ENCODE measurements at places on chromosomes 5 and 9. TPM values are rescaled to one million over a fixed set of nuclear protein-coding genes. Genes with fewer than 3 reads are reported as not detected.

DNA sequence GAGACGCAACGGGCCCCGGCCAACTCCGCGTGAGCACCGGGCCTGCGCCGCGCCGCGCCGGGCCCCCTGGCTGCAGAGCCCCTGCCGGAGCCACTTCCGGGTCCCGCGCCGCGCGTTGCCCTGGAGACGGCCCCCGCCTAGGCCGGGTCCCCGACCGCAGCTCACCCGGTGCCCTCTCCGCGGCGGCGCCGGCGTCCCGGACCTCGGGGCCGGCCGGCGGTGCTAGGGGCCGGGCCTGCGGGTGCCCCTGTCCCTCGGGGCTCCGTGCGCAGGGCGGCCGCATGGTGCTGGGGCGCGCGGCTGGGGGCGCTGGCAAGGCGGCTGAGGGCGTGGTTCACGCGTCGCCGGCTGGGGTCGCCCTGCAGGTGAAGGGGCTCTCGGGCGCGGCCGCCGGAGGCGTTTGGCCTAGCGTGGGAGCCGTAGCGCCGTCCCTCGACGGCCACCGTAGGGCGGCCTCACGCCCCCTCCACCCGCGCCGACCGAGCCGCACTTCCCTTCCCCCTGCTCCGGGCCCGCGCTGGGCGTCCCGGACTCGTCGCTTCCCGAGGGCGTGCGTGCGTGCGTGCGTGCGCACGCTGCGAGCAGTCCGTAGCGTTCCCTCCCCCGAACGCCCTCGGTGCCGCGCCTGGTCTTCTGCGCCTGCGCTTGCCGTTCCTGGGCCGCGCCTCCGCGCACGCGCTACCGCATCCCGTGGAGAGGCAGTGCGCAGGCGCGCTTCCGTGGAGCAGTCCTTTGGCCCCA is at the start of gene TMEM250:
TMEM250 (minus strand) TSS at position 556 of the 741 bp plus-strand sequence. CDS start 1,975 bp downstream, outside the sequence.
- DNase-seq = peak; percentile 94
- peaks cover 30% of the 10 kb centered on the region for H3K4me1 ChIP-seq
- H3K27ac ChIP-seq = peak within 1 kb of the TSS; percentile 95
- H3K27me3 ChIP-seq = no peaks in the 10 kb centered on the region
- peak within 1 kb of the TSS; percentile 88 for H3K4me3 ChIP-seq

Gene SLC6A18
- not detected for total RNA-seq

DNA sequence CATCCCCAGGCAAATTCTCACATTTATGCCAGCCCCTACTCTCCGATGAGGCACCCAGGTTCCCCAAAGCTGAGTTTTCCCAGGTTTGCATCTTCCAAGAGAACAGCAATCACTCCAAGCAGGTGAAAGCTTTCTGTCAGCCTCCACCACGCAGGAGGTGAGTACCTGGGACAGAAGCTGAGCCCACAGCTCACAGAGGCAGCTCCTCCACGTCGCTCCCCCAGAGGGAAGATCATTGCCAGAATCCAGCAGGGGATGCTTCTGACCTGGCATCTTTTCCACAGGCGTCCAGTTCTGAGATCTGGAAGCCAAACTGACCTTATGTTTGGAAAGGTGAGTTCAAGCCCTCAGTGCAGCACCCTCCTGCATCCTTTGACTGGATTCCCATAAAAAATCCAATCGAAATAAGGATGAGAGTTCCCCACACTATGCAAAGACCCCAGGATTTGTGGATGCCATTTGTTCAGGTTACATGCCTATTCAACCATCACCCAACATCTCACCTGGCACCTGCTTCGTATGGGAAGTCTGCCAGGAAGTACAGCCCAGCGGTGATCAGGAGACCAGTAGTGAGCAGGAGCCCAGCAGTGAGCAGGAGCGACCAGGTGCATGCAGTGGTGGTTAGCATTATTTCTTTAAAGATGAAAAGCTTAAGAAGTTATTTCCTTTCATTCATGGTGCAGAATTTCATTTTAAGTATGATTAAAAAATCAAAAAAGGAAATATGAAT is 47.4 kb upstream of the OLFM1 start:
- DNase-seq = no peak
- H3K4me1 ChIP-seq = no peaks in the 10 kb centered on the region
- H3K36me3 ChIP-seq = no peaks in the 10 kb centered on the region
- H3K27me3 ChIP-seq = no peaks in the 10 kb centered on the region
- H3K4me3 ChIP-seq = no peak overlapping the region
- H3K27ac ChIP-seq = no peak overlapping the region

DNA sequence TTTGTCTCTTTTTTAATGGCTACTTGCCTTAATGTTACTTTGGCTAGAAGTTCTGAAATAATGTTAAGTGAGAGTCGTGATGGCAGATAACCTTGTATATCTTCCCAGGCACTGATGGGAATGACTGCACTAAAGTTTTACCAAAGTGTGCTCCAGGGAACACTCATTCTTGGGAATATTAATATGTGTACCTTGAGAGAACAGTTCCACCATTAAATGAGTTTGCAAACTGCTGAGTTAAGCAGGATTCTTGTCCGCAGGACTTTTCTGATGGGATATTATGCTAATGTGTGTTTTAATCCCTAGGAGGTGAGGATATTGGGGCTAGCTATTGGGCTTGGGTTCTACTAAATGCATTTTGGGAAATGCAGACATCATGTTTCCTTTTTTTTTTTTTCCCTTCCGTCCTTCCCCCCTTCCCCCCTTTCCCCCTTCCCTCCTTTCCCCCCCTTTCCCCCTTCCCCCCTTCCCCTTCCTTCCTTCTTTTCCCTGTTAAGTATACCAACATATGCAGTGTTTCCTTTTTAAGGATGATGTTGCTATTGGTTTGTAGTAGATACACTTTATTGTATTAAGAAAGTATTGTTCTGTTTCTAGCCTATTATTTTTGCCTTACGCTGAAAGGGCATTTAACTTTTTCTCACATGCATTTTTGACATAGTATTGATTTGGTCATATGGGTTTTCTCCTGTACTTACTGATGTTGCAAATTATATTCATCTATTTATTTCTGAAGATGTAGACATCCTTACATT is 15.5 kb downstream of the ZBTB34 start:
- H3K4me1 ChIP-seq = peaks cover 7% of the 10 kb centered on the region
- H3K27me3 ChIP-seq = no peaks in the 10 kb centered on the region
- no peak overlapping the region for H3K4me3 ChIP-seq
- H3K27ac ChIP-seq = no peak overlapping the region
- DNase-seq = no peak

DNA sequence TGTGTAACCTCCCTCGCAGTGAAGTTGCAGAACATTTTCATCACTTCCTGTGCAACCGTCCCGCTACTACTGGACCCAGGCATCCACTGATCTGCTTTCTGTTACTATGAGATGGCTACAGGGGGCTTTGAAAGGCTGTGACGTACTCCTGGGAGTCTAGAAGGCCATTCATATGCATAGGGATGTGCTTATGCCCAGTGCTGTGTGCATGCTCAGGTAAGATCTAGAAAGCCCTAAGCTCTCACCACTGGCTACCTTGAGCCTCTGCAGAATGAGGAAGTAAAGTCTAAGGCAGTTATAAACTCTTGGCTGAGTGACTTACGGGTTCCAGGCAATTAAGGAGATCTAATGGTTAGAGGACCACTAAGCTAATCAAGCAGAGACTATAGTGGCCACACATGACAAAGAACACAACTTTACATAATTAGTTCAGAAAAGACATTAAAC is 11.8 kb downstream of the HNRNPAB start:
- no peak for DNase-seq
- no peak overlapping the region for H3K27ac ChIP-seq
- H3K27me3 ChIP-seq = no peaks in the 10 kb centered on the region
- peaks cover 50% of the 10 kb centered on the region for H3K36me3 ChIP-seq
- H3K4me1 ChIP-seq = no peaks in the 10 kb centered on the region

GRCh38 chr9:75130621-75131230 is 42.4 kb downstream of the OSTF1 start:
- H3K4me3 ChIP-seq = no peak overlapping the region
- H3K36me3 ChIP-seq = peaks cover 11% of the 10 kb centered on the region
- DNase-seq = no peak
- H3K4me1 ChIP-seq = no peaks in the 10 kb centered on the region

GRCh38 chr5:124239572-124239971 is 506.9 kb downstream of the ZNF608 start:
- no peaks in the 10 kb centered on the region for H3K4me1 ChIP-seq
- no peaks in the 10 kb centered on the region for H3K27me3 ChIP-seq
- no peak for DNase-seq
- H3K4me3 ChIP-seq = no peak overlapping the region
- H3K36me3 ChIP-seq = no peaks in the 10 kb centered on the region
- H3K27ac ChIP-seq = no peak overlapping the region

Gene OR1Q1
- total RNA-seq = not detected

Gene KCTD16
- 2.3 TPM for total RNA-seq

DNA sequence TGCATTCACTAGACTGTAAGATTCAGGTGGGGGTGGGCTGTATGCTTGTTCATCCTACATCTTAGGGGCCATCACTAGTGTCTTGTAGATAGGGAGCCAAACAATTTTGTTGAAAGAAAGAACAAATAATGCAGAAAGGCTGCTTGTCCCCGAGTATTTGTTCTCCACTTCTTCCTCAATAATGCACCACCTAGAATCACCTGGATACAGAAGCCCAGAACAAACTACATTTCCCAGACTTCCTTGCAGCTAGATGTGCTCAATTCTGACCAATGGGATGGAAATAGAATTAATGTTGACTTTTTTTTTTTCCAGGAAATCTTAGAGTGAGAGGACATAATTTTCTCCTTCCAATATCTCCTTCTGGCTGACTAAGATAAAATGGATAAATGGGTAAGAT is 38.9 kb upstream of the TNFSF8 start:
- H3K27me3 ChIP-seq = no peaks in the 10 kb centered on the region
- no peak overlapping the region for H3K4me3 ChIP-seq
- H3K27ac ChIP-seq = no peak overlapping the region
- DNase-seq = no peak

DNA sequence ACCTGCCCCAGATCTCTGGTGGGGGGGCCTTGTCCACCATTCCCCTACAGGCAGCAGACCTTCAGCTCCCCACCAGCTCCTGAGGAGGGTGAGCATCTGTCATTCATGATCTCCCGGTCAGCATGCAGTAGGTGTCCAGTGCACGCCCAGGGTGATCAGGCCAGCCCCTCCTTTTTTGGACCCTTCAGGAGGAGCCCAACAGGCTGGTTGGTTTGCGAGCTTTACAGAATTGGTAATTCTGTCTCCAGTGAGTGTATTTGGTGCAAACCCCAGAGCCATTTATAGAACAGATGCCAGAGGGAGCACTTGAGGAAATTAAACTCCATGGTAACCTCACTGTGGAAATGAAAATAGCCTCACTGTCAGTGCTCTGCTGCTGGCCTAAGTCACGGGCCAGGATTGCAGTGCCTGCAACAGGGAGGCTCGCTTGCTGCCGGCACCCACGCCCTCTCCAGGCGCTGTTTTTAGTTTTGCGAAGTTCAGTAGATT is 23.4 kb downstream of the WNK2 start:
- no peak overlapping the region for H3K27ac ChIP-seq
- peak; percentile 56 for DNase-seq
- H3K36me3 ChIP-seq = no peaks in the 10 kb centered on the region
- no peak overlapping the region for H3K4me3 ChIP-seq
- peaks cover 22% of the 10 kb centered on the region for H3K4me1 ChIP-seq

Gene PPP2R2B
- 1.1 TPM for total RNA-seq

- no peaks in the 10 kb centered on the region for H3K4me1 ChIP-seq
- no peak overlapping the region for H3K4me3 ChIP-seq
- no peak overlapping the region for H3K27ac ChIP-seq
Observed at GRCh38 chr5:145697251-145697990, 137.7 kb downstream of the PRELID2 start.

DNA sequence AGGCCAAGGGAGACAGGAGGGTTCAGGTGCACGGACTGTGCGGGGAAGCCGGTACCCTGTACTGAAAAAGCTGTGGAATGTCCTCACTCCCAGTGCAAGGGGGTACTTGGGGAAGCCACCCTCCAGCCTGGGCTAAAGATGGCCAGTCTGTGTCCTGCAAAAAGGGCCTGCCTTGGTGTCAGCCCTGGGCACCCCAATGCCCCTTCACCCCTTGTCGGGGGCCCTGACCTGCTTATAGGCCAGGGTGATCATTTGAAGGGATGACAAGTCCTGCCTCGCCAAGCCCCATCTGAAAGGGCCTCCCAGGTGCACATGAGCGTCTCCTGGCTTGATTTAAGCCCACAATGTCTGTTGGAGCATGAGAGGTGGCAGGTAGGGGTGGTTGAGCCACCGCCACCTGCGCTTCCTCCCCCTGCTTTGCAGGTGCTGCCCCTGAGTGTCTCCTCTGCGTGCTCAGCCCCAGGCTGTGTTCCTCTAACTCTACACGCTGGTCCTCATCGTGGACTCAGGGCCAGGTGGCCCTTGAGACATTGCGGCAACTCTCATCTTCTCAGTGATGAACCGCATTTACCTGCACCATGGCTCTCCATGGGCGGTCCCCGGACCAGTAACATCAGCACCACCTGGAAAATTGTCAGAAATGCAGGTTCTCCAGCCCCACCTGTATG is 97.0 kb downstream of the ANKRD33B start:
- H3K27ac ChIP-seq = no peak overlapping the region
- H3K27me3 ChIP-seq = no peaks in the 10 kb centered on the region
- no peaks in the 10 kb centered on the region for H3K36me3 ChIP-seq
- H3K4me3 ChIP-seq = no peak overlapping the region
- peaks cover 13% of the 10 kb centered on the region for H3K4me1 ChIP-seq

DNA sequence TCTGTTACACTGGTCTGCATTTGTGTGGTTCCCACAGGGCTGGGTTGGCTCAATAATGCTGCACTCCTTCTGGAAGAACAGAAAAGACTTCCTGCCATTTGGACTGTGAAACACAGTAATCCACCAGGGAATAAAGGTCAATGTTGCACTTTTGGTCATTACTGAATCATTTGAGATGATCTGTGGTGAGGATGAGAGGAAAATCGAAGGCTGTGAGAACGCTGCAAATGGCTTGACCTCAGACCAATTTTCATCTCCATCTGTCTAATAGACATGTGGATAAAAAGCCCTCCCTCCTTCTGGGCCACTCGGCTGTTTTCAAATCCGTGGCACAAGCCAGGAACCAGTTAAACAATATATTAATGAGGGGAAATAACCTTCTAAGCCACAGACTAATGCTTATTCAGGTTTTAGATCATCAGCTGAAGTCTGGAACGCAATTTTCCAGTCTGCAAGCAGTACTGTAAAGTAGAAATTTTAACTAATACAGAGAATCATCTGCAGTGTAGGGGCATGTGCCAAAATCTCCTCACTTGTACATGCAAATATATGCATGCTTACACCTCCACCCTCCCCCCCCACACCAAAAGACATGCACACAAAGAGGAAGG is 20.2 kb downstream of the TLE1 start:
- H3K4me1 ChIP-seq = peaks cover 39% of the 10 kb centered on the region
- no peaks in the 10 kb centered on the region for H3K36me3 ChIP-seq
- no peaks in the 10 kb centered on the region for H3K27me3 ChIP-seq
- no peak for DNase-seq
- no peak overlapping the region for H3K27ac ChIP-seq
- H3K4me3 ChIP-seq = no peak overlapping the region

DNA sequence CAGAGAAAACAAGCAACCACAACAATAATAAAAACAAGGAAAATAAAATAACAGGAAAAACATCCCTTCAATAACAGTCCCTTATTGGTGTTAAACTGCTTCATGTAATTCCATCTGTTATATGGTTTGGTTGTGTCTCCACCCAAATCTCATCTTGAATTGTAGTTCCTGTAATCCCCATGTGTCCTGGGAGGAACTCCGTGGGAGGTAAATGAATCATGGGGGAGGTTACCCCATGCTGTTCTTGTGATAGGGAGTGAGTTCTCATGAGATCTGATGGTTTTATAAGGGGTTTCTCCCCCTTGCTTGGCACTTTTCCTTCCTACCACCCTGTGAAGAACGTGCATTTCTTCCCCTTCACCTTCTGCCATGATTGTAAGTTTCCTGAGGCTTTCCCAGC is 369.8 kb downstream of the TMEM232 start:
- H3K4me1 ChIP-seq = peaks cover 7% of the 10 kb centered on the region
- no peaks in the 10 kb centered on the region for H3K36me3 ChIP-seq
- H3K4me3 ChIP-seq = no peak overlapping the region
- H3K27me3 ChIP-seq = no peaks in the 10 kb centered on the region

Gene PCDHB12
- 2.3 TPM for total RNA-seq

GRCh38 chr9:8655071-8655470 is 855.5 kb upstream of the DMAC1 start:
- H3K27ac ChIP-seq = no peak overlapping the region

All from thyroid gland (tissue), 4 donors.